G401 (cell line): ENCODE measurements at places on chromosomes 13 and 19. TPM values are rescaled to one million over a fixed set of nuclear protein-coding genes. Genes with fewer than 3 reads are reported as not detected.
A peak's percentile ranks its signal among the peaks of the same experiment; 100 is the strongest.

- peak; percentile 37 for DNase-seq
Measured at GRCh38 chr13:74246487-74246886, 112.3 kb upstream of the KLF12 start.

TUBA3C gene
- not detected in 2 replicates for total RNA-seq

GRCh38 chr13:88144580-88144979 lies 473.4 kb downstream of the SLITRK5 start:
- DNase-seq = no peak

CABP5 gene
- total RNA-seq = not detected in 2 replicates

GRCh38 chr13:30846311-30846710 lies 59.8 kb upstream of the MEDAG start:
- DNase-seq = no peak

DNA sequence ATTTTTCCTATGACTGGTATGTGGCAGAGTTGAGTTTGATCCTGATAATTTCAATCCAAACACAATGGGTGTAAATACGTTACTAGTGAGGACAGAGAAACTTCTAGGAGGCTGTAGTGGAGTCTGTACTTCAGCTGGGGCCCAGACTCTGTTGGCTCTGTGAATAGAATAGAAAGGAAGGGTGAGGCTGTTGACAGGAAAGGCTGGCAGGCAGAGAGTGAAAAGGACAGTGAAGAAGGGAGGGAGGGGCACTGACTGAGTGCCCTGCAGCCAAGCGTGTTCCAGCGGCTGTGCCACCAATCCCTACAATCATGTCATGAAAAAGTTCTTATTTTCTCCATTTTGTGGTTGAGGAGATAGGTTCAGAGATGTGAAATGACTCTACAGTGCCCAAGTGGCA lies 80.5 kb downstream of the MBNL2 start:
- DNase-seq = no peak

ANKRD10 gene
- total RNA-seq = 167 and 190 TPM in 2 replicates

DNA sequence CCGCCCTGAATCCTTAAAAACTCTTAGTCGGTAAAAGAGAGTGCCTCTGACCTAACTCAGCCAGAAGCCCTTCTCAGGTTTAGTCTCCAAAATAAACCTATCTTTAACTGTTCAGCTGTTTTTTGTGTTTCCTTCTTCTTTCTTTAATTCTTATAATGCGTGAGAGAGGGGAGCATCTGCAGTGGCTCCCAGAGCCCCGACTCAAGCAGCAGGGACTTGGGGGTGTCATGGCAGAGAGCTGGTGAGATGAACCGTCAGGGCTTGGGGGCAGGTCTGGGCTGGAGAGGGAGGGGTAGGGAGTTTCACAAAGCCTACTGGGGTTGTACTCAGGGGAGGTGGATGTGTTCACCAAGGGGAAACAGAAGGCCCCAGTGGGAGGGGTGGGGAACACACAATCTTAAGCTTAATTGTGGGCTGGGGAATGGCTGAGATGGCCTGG lies 16.8 kb upstream of the SIGLEC6 start:
- no peak for DNase-seq

DNA sequence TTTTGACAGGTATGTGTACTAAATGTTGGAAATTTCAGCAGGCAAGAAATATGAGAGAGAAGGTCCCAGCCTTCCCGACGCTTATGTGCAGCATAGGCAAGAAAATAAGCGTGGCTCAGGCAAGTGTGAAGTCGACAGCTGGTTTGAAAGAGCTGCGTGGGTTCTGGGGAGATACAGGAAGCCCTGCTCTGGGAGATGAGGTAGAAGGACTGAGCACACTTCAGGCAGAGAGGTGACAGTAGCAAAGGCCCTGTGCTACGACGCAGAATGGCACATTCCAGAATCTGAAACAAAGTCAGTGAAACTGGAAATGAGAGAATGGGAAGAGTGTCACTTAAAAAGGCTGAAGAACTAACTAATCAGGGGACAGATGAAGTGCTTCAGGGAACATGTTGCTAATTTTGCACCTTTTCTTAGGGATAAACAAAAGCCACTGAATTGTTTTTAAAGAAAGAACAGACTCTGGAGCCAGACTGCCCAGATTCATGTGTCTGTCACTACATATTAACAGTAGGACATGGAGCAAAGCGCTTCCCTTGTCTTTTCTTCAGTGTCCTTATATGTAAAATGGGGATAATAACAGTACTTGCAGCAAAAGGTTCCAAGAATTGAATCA lies 160.1 kb downstream of the SPRY2 start:
- DNase-seq = peak; percentile 36

- peak; percentile 28 for DNase-seq
Measured at GRCh38 chr13:31105020-31105795, 56.5 kb downstream of the HSPH1 start.

GRCh38 chr13:96816874-96817273 lies 177.4 kb downstream of the OXGR1 start:
- DNase-seq = no peak

DNA sequence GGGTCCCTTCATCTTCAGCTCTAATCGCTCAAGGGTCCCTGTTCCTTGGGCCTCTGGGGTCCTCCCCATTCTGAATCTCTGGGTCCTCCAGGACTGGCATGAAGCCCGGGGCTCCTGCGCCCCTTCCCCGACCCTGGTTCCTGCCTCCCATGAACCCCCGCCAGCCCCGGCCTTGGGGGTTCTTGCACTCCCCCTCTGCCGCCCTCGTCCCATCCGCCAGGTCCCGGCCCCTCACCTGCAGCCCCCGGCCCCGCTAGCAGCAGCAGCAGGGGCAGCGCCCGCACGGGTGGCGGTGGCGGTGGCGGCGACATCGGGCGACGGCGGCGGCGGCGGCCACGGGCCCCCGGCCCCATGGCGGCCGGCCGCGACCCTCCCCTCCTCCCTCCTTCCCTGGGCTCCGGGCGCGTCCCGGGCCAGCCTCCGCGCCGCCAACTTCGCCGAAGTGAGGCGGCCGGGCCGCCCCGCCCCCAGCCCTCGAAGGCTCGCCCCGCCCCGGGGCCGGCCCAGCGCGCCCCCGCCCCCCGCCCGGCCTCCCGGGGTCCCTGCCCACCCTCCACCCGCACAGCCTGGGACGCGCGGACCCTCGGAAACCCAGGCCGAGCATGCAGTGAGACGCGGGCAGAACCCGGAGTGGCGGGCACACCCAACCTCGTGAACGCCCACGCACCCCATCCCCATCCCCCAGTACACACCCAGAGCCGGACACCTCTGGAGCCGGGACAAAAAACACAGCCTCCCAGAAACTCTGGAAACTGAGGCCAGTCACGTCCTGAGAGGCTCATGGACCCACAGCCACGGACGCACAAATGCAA lies at the start of gene NOTCH3:
TSS of gene NOTCH3 (minus strand) at position 443 of the 812 bp plus-strand sequence. CDS start at position 353, 90 bp downstream.
- no peak for DNase-seq

MEIOSIN gene
- not detected in 2 replicates for total RNA-seq

DNA sequence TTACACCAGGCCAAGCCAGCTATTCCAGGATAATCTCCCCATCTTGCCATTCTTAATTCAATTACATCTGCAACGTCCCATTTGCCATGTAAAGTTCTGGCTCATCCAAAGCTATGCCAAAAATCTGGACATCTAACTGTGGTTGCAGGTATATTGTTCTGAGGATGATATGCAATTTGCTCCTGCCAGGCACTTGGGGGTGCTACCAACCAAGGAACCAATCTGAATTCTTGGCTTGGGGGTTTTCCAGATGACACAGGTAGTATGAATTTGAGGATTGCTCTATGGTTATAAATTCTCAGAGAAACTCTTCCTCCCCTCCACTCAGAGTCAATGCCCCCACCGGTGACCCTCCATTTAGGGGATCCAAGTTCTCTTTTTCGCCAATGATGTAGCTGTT lies 33.0 kb downstream of the CRYL1 start:
- peak; percentile 34 for DNase-seq

DNA sequence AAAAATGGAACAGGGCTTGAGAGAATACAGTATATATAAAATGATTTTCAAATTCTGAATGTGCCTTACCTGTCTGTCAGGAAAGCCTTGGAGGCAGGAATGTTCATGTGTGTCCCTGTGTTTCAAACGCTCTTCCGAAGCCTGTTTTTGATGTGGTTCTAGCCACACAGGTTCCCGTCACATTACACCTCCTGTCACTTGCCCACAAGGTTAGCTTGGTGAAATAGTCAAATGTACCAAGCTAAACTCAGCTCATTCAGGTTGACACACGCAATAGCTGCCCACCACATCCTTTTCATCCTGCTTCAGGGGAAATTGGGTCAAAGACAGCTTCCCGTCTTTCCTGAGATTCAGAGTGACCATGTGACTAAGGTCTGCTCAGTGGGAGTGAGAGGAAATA lies 574.0 kb downstream of the EFNB2 start:
- no peak for DNase-seq

GRCh38 chr13:91101381-91101780 lies 246.1 kb upstream of the MIR17HG start:
- no peak for DNase-seq

DNA sequence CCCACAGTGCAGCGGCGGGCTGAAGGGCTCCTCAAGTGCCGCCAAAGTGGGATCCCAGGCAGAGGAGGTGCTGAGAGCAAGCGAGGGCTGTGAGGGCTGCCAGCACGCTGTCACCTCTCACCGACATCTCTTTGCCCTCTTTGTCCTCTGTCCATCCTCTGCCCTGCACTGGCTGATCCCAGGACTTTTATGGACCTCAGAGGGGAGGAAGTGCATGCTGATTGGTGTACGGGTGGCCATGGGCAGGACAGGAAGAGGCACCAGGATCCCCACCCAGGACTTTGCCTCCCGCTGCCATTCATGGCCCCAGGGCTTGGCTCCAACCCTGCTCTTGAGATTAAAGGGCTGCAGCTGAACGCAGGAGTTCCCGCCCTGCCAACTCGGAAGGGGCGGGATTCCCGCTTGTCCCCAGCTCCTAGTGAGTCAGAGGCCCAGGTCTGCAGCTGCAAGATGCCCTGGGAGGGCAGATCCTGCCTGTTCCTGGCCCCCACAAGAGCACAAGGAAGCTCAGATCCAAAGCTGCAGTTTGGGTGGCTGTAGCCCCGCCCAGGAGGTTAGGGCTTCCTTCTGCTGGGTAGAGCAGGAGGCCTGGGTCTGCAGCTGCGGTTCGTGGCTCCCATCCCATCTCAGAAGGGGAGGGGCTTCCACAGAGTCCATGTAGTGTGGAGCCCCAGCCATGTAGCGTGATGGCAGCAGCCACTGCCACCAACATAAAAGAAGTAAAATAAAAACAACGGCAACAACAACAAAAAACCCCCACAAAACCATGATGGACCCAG lies 1716.7 kb downstream of the SLITRK1 start:
- no peak for DNase-seq

GRCh38 chr13:98476538-98476966 lies 100.4 kb downstream of the STK24 start:
- DNase-seq = peak; percentile 35

DNA sequence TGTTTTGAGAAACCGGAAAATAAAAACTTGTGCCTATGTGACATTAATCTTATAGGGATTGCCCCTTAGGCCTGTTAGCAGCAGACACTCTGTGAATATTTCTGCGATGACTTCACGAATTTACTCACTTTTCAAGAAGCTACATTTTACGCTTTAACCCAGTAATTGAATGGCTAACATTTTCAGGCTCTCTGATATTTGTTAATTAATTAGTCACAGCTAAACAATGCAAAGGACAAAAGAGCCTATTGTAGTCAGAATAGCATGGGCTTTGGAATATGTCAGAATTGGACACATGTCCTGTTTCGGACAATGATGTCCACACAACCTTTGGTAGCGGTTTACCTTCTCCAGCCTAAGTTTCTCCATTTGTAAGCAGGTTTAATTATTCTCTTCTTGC lies 506.6 kb downstream of the EFNB2 start:
- no peak for DNase-seq

GRCh38 chr19:10228920-10229319 lies 2.2 kb downstream of the S1PR2 start:
- DNase-seq = peak; percentile 25
